Hindlimb muscle (tissue), 1 donor: ENCODE measurements at places on chromosomes 11 and 22.

DNA sequence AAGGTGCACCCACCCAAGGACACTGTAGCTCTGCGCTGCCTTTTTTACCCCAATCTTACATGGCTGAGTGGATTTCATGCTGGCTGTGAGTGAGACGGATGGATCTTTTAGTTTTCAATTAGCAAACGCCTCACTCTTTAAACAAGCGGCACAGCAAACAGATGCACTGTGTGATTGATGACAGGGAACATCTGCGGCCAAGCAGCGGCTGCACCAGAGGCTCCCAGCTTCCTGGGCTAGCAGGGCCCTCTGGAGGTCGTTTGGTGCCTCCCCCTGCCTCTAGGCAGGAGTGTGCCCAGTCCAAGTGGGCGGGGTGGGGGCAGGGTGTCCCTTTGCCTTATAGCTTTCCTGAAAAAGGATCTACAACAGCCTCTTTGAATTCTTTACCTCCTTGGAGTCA is 2.1 kb upstream of the DRD2 start:
- DNase-seq: no peak

GRCh38 chr11:60880643-60881282 is 13.4 kb downstream of the ZP1 start:
- DNase-seq: no peak

DNA sequence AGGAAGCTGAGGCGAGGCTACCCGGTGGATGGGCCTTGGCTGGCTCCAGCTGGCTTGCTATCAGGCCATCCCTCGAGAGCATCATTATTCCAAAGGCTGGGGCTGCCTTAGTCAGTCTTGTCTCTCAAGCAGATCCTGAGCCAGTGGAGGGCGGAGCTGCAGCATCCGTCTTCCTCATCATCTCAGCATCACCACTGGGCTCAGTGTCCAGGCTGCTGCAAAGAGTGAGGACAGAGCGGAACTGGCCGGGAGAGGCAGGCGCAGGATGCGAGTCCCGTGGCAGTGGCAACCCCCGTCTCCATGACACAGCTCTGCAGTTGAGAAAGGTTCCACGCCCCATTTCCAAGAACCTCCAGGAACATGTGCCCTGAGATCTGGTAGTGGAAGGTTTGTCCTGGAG is 4.4 kb downstream of the TP53I11 start:
- DNase-seq: peak; percentile 87

GRCh38 chr11:28704801-28705200 is 596.6 kb downstream of the METTL15 start:
- no peak for DNase-seq

- DNase-seq: no peak
These were observed 67.9 kb downstream of the ENTHD1 start for GRCh38 chr22:39825661-39826102.

DNA sequence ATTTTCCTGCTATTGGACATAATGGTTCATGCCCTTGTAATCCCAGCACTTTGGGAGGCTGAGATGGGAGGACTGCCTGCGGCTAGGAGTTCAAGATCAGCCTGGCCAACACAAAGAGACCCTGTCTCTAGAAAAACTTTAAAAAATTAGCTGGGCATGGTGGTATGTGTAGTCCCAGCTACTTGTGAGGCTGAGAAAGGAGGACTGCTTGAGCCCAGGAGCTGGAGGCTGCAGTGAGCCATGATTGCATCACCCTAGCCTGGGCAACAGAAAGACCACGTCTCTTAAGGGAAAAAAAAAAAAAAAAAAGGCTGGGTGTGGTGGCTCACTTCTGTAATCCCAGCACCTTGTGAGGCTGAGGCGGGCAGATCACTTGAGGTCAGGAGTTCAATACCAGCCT is 94.0 kb downstream of the APOL5 start:
- no peak for DNase-seq

GRCh38 chr22:35987487-35987886 is 41.1 kb downstream of the RBFOX2 start:
- no peak for DNase-seq
